ENCODE measurements at places on chromosomes 12 and 14.
A peak's percentile ranks its signal among the peaks of the same experiment; 100 is the strongest.

GRCh38 chr14:68791902-68792677, 777 bp downstream of the ZFP36L1 start:
- no peak for DNase-seq

DNA sequence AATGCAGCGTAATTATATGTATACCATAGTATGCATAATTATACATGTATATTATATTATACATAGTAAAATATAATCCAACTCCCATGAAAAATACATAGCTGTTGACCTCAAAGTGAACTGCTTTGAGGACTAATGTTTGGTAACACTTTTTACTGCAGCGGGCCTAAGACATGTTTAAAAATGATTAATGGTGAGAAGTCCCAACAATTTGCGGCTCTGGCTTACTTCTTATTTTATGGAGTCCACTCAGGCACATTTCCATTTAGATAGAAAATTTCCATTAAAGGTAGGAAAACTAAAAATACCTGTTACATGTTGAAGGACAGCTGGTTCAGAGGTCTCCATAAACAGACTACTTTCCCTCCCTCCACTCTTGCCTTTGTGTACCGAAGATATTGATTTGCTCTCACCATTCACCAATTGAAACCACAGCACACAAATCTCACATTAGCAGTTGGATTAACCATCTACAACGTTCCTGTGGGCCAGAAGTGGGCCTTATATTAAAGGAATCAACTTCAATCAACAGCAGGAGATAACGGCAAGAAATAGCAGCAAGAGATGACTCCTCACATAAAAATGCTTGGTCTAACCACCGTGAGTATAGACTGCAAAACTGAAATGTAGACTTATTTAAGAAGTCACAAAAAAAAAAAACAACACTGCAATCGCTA, 14.1 kb upstream of the NT5DC3 start:
- no peak for DNase-seq

DNA sequence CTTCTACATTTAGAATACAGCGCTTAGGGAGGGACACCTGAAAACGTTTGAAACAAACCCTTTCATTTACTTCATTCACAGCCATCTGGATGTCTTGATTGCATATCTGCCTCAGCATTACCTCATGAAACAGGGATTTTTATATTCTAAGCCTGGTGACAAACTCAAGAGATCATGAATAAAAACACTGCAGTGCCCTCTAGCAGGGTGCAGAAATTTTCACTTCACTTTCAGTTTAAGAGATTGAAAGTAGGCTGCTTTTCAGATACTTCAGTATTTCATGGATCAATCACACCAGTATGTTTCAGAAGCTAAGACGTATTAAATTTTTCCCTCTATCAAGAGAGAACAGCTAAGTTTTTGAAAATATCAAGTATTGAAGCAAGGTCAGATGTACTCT, 467.8 kb downstream of the MDGA2 start:
- no peak for DNase-seq

- DNase-seq = no peak
These were observed 828.8 kb downstream of the C12orf50 start for GRCh38 chr12:87200289-87200979.

- no peak for DNase-seq
These were observed 861.3 kb upstream of the SEL1L start for GRCh38 chr14:82394916-82395315.

DNA sequence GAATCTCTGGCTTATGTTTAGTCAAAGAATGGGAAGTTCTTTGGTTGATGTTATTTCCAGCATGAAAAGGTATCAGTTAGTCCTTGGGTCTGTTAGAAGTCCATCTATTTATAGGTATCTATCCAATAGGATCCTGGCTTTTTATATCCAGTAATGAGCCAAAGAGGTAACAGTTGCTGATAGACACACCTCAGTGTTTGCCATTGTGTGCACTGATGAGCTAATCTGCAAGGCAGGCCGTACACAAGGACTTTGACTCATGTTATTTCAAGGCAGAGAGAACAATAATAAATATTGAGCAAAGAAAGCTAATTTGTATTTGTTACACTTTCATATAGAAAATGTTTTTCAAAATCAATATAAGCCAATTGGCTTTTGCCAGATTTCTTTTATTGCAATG, 56.4 kb downstream of the GLT1D1 start:
- DNase-seq = no peak

GRCh38 chr12:59597385-59597781, 1.6 kb downstream of the SLC16A7 start:
- DNase-seq = peak; percentile 65

- DNase-seq = peak; percentile 41
These were observed 74.4 kb upstream of the MAP1LC3B2 start for GRCh38 chr12:116484807-116485206.

DNA sequence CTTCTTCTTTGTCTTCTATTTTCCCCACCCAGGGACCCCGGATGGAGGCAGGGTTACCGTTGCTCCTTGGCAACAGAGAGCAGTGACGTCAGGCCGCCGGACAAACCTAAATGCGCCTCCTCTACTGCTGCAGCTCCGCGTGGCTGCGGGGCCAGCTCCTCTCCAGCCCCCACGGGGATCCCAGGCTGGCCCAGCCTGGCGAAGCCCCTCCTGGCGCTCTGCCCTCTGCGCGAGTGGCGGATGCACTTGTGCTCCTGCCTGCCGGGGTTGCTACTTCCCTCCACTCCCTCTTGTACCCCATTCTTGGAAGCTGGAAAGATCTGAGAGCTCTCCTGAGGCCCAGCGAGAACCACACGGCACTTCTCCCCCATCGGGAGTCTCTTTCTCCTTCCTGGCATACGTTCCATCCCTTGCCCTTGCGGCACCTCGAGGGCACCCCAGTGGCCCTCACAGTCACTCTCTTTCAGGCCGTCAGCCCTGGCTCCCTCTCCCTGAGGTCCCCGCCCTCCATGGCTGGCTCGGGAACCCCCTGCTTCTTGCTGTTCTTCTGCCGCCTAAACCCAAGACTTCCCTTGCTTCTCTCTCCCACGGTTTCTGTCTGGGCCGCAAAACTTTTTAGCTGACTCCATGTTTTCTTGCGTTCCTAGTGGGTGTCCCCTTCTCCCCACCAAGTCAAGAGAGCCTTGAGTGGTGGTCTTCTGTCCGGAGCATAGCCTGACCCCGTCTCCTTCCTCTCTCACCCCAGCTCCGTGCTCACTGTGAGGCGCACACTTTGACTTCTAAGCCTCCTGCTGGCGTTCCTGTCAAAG, 121.7 kb downstream of the PAPOLA start:
- no peak for DNase-seq

DNA sequence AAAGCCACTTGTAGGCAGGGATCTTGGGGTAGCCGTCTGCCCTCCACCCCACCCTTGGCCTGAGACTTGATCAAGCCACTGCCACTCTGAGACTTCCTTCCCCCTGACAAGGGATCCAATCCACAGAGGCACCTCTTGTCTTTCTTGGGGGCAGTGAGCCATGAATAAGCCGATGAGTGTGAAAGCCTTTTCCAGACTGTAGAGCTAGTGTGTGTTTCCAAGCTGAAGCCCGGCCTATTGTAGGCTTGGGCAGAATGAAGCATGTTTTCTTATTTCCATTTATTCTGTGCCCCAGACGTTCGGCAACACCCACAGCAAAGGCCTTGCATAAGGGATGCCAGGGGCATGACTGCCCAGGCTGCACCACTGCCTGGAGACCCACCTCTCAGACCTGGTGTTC, 991.6 kb downstream of the BCL11B start:
- DNase-seq = no peak

- no peak for DNase-seq
These were observed 64.8 kb downstream of the CCDC60 start for GRCh38 chr12:119399301-119399700.

DNA sequence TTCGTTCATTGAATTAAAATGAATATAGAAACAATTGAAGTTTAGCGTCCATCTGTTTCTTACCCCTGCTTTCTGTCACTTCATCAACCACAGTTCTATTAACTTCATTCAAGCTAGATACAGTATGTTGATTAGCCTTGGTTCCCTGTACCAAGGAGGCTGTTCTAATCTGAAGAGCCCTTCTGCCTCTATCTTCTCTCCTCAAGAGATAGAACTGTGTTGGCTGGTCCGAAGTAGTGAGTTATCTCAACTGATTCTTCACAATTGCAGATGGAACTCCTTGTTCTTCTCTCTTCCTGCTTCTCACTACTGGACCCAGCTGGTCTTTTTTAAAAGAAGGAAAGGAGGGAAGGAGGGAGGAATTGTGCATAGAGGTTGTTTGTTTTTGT, 82.1 kb upstream of the TRAF3 start:
- no peak for DNase-seq

GRCh38 chr12:125329239-125330102, 264.2 kb downstream of the AACS start:
- DNase-seq = peak; percentile 45

DNA sequence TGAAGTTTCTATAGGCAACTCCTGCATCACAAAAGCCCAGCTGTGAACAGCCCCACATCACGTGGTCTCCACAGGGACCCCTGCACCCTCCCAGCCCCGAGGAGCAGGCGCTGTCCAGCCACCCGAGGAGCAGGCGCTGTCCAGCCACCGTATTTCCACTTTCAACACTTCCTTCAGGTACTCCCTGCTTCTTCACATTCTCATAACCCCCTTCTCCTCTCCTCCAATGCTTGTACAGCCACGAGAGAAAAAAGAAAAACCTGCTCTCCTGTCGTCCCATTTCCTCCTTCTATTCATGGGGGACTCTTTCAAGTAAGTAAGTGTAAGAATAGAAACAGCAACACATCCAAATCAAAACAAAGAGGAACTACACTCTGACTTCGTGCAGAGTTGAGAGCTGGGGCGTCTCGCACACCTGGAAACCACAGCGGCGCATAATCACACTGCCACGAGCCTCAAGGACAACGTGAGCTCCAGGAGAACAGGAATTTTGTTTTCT, 11.9 kb downstream of the CDC42BPB start:
- DNase-seq = no peak

- peak; percentile 4 for DNase-seq
These were observed 11.2 kb downstream of the BCL2L14 start for GRCh38 chr12:12081836-12082497.

DNA sequence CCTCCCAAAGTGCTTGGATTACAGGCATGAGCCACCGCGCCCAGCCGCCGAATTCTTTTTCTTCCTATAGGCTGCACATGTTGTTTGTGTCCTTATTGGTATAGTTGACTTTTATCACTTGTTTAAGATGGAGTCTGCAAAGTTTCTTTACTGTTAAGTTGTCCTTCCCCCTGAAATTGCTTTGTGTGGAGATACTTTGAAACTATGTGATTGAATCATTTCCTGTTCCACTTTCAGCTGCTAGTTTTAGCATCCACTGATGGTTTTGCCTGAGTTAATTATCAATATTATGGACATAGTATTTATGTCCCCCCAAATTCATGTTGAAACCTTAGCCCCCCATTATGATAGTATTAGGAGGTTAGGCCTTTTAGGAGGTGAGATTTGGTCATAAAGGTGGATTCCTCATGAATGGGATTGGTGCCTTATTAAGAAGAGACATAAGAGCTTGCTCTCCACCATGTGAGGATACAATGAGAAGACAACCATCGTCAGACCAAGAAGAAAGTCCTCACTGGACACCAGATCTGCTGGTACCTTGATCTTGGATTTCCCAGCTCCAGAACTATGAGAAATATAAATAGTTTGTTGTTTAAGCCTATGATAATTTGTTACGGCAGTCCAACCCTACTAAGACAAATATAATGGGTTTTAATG, 34.9 kb downstream of the PPHLN1 start:
- no peak for DNase-seq

DNA sequence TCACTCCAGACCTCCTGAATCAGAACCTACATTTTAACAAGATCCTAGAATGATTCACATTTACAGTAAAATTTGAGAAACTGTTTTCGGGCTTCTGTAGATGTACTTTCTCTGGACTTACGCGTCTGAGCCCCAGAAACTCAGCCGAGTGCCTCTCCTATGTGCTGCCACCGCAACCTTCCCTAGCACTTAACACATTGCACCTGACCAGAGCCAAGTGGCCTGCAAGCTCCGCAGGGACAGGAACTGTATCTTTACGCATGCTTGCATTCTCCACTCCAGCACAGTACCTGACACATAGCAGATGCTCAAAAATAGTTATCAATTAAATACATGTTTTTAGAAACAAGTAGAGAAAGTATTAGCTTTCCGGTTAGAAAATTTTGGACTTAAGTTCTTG, 1.2 kb downstream of the SMCO2 start:
- no peak for DNase-seq

GRCh38 chr12:130710733-130711080, 5.4 kb downstream of the RIMBP2 start:
- DNase-seq = no peak

DNA sequence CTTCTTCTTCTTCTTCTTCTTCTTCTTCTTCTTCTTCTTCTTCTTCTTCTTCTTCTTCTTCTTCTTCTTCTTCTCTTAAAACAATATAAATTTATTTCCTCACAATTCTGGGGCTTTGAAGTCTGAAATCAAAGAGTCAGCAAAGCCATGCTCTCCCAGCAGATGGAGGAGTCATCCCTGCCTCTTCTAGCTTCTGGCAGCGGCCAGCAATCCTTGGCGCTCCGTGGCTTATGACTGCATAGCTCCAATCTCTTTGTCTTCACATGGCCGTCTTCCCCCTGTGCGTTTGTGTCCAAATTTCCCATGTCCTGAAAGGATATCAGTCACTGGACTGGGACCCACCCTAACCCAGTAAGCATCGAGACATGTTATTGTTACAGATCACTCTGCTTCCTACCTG, 22.9 kb downstream of the KCNA1 start:
- DNase-seq = peak; percentile 73

GRCh38 chr12:79421236-79421740, 269.5 kb downstream of the PAWR start:
- DNase-seq = no peak

DNA sequence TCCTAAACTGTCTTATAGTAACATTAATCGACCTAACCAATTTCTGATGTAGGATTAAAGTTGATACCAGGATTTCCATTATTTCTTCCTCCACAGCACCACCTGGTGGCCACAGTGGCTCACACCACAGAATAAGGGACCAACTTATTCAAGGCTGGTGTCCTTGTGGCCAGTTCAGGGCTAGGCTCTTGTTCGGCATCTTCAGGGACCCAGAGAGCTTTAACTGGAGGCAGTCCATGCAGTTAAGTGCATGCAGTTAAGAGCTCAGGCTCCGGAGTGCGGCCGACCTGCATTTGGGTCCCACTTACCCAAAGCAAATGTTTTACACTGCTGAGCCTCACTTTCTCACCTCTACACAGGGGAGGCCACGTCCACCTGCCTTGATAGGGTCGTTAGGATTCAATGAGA, 42.0 kb upstream of the GPR68 start:
- peak; percentile 35 for DNase-seq

GRCh38 chr12:129844662-129845220, 59.1 kb downstream of the TMEM132D start:
- no peak for DNase-seq

- no peak for DNase-seq
These were observed 295.0 kb downstream of the RMST start for GRCh38 chr12:97757481-97758193.

Measured in MG63 (cell line).